Cortex of kidney (tissue), 1 donor: ENCODE measurements at places on chromosomes 7 and 10.

- no peak for DNase-seq
Measured at GRCh38 chr10:4094751-4095150, 309.7 kb upstream of the KLF6 start.

- DNase-seq: no peak
Measured at GRCh38 chr7:28347475-28348318, 64.6 kb upstream of the CREB5 start.

- no peak for DNase-seq
Measured at GRCh38 chr10:42753126-42753506, 29.5 kb upstream of the BMS1 start.

DNA sequence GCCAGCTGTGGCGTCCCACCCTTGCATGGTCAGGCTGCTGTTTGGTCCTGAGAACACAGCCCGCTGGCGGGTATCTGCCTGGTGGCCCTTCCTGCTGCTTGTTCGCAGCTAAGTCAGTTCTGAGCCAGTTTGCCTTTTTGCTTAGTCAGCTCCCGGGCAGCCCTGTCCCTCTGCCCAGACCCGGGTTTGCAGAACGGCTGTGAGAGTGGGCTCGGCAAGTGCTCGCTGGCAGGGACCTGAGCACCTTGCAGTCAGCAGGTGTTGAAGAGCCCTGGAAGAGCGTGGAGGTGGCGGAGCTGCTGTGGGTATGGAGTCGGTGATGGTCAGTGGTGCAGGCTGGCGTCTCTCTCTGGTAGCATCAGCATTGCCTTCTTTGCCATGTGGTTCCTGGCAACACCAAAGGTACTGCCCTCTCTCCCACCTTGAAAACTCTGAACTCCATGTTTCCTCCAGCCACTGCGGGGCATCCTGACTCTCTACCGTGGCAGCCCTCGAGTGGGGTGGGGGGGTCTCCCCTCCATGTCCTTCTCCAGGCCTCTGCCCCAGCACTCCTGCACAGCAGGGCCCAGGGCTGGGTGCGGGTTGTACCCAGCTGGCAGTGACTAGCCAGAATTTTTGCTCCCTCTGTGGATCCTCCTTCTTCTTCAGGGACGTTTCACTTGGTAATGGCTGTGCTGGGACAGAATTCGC, 4.6 kb downstream of the INPP5A start:
- DNase-seq: no peak

GRCh38 chr7:148623586-148624282, 33.2 kb downstream of the C7orf33 start:
- DNase-seq: no peak

- DNase-seq: no peak
Measured at GRCh38 chr10:97512993-97513392, 14.3 kb downstream of the UBTD1 start.

GRCh38 chr10:12432402-12433189, 83.2 kb downstream of the CAMK1D start:
- DNase-seq: no peak

- no peak for DNase-seq
Measured at GRCh38 chr7:158249692-158250091, 337.9 kb downstream of the PTPRN2 start.

- no peak for DNase-seq
Measured at GRCh38 chr10:33975481-33975880, 641.0 kb upstream of the NRP1 start.

DNA sequence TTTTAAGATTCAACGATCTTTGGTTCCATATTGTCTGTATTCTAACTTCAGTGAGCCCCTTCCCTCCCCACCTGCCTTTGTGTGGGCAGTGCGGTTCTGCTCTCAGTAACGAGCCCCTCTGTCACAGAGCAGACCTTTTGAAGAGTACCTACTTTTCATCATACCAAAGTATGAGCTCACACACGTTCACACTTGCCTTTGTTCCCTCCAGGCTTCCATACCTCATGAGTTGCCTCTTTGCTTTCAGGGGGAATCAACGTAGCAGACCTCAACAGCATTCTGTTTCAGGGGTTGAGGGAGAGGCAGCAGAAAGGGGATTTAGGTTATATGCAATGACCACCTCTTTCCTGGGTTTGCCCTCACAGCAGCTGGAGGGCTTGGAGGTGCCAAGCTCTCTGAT, 211.4 kb upstream of the MDFIC start:
- DNase-seq: no peak

DNA sequence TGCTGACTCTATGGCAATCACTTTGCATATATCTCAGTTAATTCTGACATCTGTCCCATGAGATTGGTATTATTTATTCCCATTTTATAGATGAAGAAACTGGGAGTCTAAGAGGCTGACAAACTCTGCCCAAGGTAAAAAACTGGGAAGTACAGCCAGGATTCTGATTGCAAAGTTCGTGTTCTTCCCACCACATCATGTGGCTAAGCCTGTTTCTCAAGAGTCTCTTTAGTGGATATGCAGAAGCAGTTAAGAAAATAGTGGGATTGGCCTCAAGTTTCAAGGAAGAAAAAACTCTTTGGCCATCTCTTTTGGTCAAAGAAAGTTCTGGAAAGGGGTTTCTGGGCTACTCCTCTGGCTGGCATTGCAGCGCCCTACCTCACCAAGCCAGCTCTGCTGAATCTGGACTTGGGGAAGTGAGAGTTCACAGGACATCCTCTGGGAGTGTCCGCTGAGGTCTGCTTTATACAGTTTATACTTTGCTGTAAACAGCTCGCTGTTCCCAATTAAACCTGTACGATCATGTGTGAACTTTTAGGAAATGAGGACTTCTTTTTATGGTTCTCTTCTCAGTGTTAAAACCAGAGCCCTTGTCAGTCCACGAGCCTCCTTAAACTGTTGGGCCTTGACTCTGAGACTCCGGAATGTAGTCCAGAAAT, 12.2 kb upstream of the BMPR1A start:
- no peak for DNase-seq

DNA sequence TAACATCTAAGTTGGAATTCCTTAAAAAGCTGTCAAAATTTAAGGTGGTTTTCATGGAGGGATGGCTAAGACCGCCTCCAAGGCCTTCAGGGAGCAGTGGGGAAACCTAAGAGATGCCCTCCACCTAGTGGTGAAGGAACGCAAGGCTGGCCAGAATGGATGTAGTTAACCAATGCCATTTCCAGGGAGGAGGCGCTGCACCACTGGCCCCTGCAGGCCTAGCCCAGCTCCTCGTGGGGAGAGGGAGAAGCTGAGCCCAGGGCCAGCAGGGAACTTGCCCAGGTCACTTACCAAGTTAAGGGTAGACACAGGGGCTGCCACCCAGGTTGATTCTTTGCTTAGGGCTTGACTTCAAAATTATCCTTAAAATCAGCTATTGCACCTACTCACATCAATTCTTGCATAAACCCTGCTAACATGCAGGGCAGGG, 32.0 kb downstream of the FIGNL1 start:
- no peak for DNase-seq

DNA sequence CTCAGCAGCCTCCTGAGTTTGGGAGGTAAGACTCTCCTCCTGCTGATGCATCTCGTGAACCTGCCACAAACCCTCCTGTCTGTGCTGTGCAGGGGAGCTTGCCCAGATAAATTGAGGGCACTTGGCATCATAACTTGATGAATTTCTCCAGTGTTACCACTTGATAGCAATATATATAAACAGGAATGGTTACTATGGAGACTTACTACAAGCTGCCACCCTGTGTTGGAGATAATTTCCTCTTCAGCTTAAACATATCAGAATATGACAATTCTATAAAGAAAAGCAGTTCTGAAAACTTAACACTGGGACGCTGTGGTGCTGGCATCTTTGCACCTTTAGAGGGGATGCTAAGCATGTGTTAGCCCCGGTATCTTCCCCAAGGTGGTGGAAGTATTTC, 14.9 kb downstream of the PFKFB3 start:
- no peak for DNase-seq

- no peak for DNase-seq
Measured at GRCh38 chr7:20085086-20085485, 132.1 kb downstream of the MACC1 start.

DNA sequence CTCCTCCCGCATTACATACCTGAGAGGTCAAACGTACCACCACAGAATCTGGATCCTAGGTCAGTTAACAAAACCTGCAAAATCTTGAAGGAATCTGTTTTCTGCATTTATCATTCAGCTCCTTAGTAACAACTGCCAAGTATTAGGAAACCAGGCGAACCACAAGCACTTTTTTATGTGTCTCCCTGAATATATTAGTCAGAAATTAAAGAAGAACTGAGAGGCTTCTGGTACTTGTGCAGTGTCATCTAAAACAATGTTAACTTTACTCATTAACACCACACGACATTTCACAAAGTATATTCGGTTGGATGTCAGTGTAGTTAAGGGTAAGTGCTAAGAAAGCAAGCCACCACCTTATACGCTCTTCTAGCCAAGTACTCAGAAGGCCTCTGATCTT, 2.5 kb downstream of the CCDC6 start:
- no peak for DNase-seq

DNA sequence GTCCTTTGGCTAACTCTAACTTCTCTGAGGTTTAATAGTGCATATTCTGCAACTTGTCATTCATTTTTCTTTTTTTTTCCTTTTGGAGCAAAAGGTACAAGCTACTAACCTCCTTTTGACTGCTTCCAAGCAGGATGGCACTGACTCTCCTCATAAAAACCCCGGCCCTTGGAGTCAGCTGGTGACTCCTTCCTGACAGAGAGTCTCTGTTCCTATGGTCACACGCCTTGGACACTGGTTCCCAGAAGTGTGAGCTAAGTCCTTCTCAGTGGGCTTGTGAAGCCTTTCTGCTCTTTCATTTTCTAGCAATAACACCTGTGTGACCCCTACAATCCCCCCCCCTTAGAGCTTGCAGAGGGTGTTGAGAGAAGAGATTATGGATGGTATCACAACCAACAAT, 21.7 kb downstream of the DOCK4 start:
- no peak for DNase-seq

DNA sequence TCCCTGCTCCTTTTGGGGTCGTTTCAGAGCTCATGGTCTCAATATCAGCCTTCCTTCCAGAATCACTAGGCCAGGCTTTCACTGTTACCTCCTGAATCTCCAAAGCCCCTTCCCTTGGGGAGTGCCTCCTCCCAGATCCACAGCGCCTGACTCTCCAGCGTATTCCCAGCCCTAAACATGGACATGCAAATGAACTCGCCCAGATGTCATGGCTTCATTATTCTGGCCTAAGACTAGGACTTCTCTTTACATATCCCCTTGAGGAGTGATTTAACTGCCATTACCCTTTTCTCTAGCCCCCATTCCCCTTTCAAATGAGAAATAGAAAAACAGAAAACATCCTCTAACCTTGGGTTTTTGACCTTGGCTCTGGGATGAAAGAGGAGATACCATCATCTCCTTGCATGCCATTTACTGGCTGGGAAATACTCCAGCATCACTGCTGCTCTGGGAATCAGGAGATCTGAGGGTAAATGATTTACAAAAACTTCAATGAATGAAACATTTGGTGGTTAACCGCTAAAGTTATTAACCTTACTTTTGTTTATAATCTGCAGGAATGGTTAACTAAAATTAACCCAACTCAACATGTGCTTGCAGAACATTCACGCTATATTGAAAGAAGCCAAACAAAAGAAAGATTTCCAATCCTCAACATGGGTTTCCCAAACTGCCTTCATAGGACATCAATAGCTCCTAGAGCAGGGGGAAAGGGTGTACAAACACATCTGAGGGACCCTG, 37.0 kb downstream of the FAM171A1 start:
- no peak for DNase-seq

GRCh38 chr10:110163841-110164240, 43.6 kb upstream of the MXI1 start:
- no peak for DNase-seq

- DNase-seq: no peak
Measured at GRCh38 chr10:113917636-113918035, 63.2 kb downstream of the NHLRC2 start.

DNA sequence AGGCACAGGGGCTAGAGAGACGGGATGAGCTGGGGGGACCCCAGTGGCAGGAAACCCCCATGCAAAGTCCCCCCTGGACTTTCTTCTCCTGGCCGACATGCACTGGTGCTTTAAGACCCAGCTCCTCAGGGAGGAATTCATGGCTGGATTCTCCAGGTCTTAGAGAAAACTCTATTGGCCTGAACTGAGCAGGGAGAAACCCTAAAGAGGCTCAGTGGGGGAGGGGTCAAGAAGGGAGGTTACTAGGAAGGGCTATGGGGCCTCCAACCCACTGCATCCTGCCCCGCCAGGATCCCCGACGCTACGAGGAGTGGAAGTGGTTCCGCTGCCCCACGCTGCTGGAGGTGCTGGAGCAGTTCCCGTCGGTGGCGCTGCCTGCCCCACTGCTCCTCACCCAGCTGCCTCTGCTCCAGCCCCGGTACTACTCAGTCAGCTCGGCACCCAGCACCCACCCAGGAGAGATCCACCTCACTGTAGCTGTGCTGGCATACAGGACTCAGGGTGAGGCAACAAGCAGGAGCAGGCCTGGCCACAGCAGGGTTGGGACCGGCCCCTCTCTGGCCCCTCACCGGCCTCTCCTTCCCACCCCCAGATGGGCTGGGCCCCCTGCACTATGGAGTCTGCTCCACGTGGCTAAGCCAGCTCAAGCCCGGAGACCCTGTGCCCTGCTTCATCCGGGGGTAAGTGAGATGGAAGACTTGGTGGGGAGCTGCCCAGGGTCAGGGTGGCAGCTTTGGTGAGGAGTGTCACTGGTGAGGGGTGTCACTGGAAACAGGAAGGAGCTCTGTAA, 13.8 kb downstream of the ATG9B start:
- DNase-seq: no peak

DNA sequence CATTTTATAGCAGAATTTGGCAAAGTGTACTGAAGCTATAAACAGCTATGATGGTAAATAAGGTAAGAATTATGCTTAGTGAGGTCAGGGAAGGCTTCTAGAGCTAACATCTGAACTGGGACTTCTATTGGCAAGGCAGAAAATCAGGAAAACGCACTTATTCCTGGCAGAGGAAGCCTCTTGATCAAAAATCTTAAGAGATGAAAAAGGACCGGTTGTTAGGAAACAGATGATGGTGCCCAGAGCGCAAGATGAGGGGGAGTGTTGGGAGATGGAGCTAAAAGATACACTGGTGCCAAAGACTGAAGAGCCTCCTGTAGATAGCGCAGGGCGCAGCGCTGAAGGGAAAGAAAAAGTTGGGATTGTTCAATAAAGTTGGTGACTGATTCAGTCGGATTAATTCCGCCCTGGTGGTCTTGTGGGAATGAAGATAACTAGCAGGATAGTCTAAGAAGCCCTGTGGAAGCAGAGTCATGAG, 550 bp upstream of the CALU start:
- DNase-seq: no peak

- no peak for DNase-seq
Measured at GRCh38 chr10:104350127-104350635, 3.5 kb upstream of the CFAP58 start.

- no peak for DNase-seq
Measured at GRCh38 chr7:130940907-130941306, 206.9 kb upstream of the KLF14 start.
